ENCODE measurements at places on chromosomes 5 and 9. TPM values are rescaled to one million over a fixed set of nuclear protein-coding genes. Genes with fewer than 3 reads are reported as not detected.
A peak's percentile ranks its signal among the peaks of the same experiment; 100 is the strongest.

DNA sequence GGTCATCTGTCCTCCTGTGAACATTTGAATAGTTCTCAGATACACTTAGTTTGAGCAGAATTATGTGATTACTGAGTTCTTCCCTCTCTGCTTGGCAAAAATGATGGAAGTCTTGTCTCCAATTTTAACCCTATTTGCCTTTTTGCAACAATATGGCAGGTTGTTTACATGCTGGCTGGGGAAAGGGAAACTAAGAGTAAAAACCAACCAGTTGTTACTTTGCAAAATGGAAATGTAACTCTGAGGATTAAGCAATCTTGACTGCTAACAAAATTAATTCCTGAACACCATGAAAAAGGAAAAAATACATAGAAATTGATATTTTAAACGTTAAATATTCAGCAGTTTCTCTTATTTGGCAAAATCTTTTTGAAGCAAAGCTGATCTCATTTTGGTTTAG, 11.1 kb downstream of the SIT1 start:
- DNase-seq: no peak

- no peak for DNase-seq
Observed at GRCh38 chr9:90287567-90288274, 354.9 kb downstream of the DIRAS2 start.

Gene TAF11L13
- polyA plus RNA-seq: not detected

DNA sequence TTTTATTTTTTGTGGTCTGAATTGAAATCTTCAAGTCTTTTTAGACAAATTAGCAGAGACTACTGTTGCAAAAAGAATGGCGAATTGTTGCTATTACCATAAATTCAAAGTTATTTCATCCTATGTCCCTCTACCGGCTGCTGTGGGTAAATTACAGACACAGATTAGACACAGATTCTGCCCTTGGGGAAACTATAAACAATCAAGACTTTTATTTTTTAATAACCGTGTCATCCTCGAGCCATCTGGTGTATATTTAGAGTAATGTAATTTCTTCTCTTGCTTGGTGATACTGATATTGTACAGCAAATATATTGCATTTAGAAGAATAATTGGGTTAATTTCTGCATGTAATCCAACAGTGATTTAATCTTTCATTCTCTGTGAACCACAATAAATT, 228.0 kb upstream of the ADAMTSL1 start:
- peak; percentile 35 for DNase-seq

Gene ZNF879
- 4.9 TPM for polyA plus RNA-seq

DNA sequence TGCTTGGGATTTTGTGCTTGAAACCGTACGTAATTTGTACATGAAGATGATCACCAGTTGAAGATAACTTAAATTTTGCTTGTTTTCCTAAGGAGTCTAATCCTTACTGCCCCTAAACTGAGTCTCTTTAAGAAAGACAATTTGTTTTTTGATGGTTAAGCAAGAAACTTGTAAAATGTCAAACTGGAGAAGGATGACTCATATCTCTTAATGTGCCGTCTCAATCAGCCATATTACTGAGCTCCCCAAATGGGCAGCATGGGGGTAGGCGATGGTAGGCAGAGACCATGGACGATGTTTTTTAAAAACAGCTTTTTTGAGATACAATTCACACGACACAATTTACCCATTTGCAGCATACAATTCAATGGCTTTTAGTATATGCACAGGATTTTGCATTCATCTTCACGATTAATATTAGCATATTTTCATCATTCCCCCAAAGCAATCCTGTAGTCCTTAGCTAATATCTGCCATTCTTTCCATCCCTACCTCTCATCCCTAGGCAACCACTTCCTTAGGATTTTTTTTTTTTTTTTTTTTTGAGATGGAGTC, 14.3 kb downstream of the ARHGAP26 start:
- no peak for DNase-seq

DNA sequence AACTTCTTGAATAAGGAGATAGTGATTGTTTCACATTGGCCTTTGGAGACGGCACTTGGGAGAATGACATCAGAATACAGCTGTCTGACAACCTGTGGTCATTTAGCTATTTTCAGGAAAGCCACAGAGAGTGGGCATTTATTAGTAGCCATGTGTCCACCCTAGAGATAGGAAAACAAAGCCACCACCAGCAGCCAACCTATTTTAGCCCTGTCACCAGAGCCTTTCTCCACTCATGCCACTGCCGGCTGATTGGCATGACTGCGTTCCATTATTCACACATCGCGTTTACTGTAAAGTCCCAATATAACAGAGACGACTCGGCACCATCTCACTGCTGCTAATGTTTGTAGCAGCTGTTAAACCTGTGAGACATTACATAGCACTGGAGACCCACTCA, 330.1 kb downstream of the NDUFS4 start:
- DNase-seq: no peak
